MCF 10A (cell line): ENCODE measurements at places on chromosomes 1 and 21. TPM values are rescaled to one million over a fixed set of nuclear protein-coding genes. Genes with fewer than 3 reads are reported as not detected.

OR10J1 gene
- not detected in 2 replicates for total RNA-seq

IGFN1 gene
- total RNA-seq = 0.05 and 0.26 TPM in 2 replicates

CYP2J2 gene
- 0.25 and 0.42 TPM in 2 replicates for total RNA-seq

LCA5L gene
- 2.8 and 4.3 TPM in 2 replicates for total RNA-seq

TTC22 gene
- 3.0 and 3.1 TPM in 2 replicates for total RNA-seq

OR2L2 gene
- total RNA-seq = 0.19 and 0.34 TPM in 2 replicates

CHIA gene
- total RNA-seq = not detected in 2 replicates

TMEM81 gene
- total RNA-seq = 4.2 and 4.8 TPM in 2 replicates

RXFP4 gene
- total RNA-seq = not detected in 2 replicates

KCNE2 gene
- not detected in 2 replicates for total RNA-seq

DNA sequence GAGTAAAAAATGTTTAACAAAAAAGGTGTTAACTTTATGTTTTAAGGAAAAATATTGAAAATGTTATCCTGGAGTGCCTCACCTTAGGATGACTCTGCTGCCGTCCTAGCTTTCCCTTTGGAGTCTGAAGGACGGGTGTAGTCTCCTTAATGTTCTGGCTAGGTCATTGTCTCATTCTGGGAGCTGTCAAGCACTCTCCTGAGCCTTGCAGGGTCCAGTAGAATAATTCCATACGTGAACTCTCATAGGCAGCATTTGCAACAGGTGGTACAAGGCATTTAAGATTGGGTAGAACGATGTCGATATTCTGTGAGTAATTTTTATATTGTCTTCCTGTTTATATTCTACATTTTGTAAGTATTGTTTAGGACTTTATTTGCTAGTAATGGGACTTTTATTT lies 283.6 kb upstream of the C1orf105 start:
- no peak for DNase-seq

DNA sequence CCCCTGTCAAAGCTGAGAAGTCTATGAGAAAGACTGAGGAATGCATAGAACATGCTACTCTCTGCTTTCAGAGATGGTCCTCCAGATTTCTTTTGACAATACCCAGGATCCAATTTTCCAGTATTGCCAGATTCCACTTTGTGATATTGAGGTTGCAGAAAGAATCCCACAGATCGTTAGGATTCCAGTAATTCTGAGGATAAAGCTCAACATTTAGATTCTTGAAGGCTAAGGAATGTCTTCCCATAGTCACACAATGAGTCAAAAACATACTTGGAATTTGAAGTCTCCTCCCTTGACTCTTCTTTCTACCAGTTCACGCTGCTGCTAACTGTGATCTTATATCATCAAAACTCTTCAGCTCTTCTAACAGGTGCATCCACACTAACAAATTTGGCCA lies 57.1 kb downstream of the TNFSF18 start:
- no peak for DNase-seq

GRCh38 chr1:206706298-206706791 lies 21.6 kb downstream of the MAPKAPK2 start:
- DNase-seq = no peak

- DNase-seq = no peak
Observed at GRCh38 chr1:50982611-50983010, 12.6 kb downstream of the CDKN2C start.

DNA sequence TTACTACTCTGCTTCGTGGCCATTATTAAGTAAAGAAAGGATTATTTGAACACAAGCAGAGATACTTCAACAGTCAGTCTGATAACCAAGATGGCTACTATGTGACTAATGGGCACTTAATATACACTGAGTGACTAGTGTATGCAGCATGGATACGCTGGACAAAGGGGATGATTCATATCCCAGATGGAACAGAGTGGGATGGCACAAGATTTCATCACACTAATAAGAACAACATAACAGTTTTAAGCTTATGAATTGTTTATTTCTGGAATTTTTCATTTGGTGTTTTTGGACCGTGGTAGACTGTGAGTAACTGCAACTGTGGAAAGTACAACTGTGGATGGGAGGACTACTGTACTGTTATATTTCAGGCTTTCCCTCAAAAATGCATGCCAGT lies 9.4 kb downstream of the ZCCHC17 start:
- peak; percentile 84 for DNase-seq

- peak; percentile 47 for DNase-seq
Observed at GRCh38 chr1:204730826-204731459, 45.4 kb upstream of the LRRN2 start.

GRCh38 chr1:4699376-4700301 lies 45.2 kb downstream of the AJAP1 start:
- no peak for DNase-seq

DNA sequence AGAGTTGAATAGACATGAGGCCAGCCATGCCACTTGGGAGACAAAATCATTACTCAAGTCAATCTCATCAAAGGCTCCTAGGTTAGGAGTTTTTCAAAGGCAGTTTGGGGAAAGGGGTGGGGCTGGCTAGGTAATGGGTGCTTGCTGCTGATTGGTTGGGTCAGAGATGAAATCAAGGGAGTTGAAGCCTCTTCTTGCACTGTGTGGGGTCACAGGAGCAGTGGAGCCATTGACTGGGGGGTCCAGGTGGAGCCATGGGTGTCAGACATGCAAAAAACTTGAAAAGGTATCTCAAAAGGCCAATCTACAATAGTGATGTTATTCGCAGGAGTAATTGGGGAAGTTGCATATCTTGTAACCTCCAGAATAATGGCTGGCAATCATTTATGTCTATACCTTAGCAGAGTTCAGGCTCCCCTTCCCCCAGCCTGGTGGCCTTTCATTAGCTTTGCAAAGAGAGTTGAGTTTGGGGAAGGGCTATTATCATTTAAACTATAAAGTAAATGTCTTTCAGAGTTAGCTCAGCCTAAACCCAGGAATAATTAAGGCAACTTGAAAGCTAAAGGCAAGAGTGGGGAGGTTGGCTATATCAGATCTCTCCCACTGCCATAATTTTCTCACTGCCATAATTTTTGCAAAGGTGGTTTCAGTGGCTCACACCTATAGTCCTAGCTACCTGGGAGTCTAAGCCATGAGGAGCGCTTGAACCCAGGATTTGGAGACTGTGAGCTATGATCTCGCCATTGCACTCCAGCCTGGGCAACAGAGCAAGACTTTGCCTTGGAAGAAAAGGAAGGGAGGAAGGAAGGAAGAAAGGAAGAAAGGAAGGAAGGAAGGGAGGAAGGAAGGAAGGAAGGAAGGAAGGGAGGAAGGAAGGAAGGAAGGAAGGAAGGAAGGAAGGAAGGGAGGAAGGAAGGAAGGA lies 7.8 kb upstream of the PINK1 start:
- no peak for DNase-seq

GRCh38 chr1:232452117-232452516 lies 177.8 kb downstream of the SIPA1L2 start:
- DNase-seq = no peak

DNA sequence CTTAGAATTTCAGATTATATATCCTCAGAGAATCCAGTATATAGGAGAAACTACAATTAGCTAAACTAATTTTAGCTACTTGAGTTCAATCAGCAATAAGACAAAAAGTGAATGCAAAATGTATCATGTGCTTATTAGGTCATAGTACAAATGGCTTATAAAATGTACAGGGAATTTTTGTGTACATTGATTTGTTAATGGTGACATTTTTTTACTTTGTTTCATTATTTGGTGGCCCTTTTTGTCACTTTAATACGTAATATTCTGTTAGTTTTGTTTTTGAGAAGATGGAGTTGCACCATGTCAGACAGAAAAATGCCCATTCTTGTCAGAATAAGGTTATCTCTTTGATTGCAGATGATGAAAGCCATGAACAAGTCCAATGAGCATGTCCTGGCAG lies 33.6 kb downstream of the CC2D1B start:
- no peak for DNase-seq

DNA sequence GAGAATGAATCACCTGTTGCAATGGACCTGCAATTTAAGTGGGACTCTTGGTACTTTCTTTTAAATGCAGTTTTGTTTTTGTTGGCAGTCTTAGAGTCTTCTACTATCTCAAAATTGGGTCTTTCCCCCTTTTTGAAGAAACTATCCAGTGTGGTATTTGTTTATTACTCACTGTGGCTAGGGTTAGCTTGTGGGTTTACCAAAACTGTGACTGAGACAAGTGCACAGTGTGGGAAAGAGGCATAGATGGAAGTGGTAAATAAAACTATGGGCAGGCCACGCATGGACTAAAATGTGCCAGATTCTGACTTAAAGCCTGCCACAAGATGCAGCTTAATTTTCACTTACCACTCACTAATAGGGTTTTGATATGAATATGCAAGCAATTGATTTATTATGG lies 1441.7 kb downstream of the PLA2G4A start:
- DNase-seq = no peak

GRCh38 chr1:156522443-156522970 lies 21.9 kb upstream of the MEF2D start:
- no peak for DNase-seq

DNA sequence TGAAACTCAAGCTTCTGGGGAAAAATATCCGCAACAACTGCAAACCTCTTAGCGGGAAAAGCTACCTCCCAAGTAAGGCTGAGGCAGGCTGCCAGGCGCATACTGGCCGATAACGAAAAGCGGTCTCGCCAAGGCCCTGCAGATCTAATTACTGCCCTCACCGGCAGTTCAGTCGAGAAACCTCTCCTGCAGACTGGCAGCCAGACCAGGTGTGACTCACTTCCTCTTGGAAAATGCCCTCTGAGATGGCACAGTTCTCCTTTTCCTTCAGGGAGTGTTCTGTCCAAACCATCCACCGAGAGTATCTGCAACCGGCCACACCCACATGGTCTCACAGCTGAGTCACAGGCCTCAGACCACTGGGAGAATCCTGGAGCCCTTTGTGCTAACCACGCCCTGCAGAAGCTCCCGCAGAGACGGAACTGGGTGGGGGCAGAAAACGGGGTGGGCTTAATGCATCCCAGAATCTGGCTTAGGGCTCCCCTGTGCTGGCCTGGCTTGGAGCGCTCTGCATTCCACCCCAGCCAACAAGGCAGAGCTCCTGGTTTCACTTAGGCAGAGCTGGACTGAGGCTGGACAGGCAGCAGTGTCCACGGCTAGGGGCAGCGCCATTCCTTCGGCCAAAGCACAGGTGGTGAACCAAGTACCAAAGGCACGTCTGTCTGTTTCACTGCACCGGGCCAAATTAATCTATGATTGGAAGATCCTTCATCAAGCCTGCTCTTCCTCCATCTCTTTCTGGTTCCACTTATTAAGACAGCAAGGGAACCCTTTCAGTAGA lies 1.2 kb downstream of the S100A10 start:
- DNase-seq = peak; percentile 100

DNA sequence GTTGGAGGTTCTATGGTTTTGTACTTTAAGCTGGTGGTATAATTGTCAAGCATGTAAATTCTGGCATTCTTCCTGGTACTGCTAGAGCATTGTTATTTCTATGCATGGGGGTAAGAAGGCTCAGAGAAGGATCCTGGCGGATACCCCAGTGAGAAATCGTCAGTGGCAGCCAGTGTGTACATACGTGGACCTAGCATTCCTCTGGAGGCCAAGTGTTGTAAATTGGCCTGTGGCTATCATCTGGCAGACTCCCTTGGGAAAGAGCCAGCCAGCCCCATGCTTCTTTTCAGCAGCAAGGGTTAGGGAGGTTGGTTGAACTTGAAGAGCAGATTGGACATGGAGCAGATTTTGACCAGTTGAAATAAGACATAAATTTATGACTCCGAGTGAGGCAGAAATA lies 5.2 kb upstream of the AGO3 start:
- no peak for DNase-seq

- DNase-seq = peak; percentile 48
Observed at GRCh38 chr1:119859647-119860046, 36.7 kb downstream of the ADAM30 start.

- DNase-seq = peak; percentile 60
Observed at GRCh38 chr1:23177438-23178380, 9.1 kb upstream of the LUZP1 start.

GRCh38 chr1:56491441-56491840 lies 87.9 kb downstream of the PLPP3 start:
- peak; percentile 51 for DNase-seq

DNA sequence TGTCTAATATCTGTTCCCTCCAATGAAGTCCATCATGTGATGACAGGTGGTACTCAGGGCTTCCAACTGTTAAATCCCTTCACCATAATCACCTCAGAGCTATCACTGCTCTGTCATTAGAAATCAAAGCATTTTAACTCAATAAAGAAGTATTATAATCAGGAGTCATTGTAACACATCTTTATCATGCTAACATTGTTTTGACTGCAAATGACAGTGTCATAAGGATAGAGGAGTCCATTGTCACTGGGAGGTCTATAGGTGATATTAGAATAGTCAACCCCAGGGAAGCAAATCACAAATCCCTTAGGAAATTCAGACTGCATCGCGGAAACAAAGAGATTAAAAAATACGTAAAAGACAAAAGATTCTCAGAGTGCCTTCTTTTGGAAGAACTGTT lies 30.8 kb downstream of the LRRC53 start:
- DNase-seq = no peak

- DNase-seq = peak; percentile 10
Observed at GRCh38 chr1:117857418-117857817, 72.0 kb downstream of the GDAP2 start.
